ENCODE measurements at places on chromosomes 12 and 14.

- no peak for DNase-seq
Measured at GRCh38 chr12:109714141-109714912, 702 bp downstream of the FAM222A start.

DNA sequence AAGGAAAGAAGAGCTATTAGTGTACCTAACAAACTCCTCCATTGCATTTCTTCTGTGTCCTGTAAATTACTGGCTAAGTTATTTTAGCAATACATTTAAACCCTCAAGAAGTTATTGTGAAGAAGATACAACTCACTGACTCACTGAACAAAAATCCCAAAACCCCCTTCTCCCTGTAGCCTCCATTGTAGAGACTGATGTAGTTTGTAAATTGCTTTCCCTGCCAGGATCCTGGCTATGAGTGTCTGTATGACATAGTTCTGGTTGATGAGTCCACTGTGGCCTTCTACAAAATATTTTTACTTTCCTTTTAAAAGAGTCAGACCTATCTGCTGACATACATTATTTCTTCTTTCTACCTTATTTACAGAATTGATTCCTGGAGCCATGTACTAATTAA, 155.6 kb downstream of the SLC6A15 start:
- no peak for DNase-seq

- DNase-seq: no peak
Measured at GRCh38 chr14:39320318-39320717, 86.6 kb downstream of the MIA2 start.

GRCh38 chr14:45251912-45252311, 1.1 kb downstream of the MIS18BP1 start:
- no peak for DNase-seq

- no peak for DNase-seq
Measured at GRCh38 chr14:100429537-100429936, 106.4 kb downstream of the SLC25A47 start.

GRCh38 chr12:120764816-120765215, 39.2 kb downstream of the ACADS start:
- no peak for DNase-seq

- DNase-seq: no peak
Measured at GRCh38 chr12:68580911-68581310, 29.8 kb upstream of the RAP1B start.

DNA sequence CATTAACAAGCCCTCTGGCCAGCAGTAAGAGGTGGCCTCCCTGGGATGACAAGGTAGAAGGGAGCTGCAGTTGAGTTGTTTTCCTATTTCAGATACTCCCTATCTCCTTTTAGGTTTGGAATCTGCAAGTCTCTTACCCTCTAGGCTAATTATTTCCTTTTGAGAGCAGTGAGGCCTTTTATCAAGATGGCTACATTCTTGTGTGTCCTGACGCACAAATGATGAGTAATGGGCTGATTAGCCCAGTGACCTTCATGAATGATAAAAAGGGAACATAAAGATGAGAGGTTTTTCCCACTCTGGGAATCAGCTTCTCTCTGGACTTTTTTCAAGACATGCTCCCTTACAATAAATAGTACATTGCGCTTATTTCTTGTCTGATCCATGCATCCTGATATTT, 22.9 kb downstream of the DYRK2 start:
- no peak for DNase-seq

DNA sequence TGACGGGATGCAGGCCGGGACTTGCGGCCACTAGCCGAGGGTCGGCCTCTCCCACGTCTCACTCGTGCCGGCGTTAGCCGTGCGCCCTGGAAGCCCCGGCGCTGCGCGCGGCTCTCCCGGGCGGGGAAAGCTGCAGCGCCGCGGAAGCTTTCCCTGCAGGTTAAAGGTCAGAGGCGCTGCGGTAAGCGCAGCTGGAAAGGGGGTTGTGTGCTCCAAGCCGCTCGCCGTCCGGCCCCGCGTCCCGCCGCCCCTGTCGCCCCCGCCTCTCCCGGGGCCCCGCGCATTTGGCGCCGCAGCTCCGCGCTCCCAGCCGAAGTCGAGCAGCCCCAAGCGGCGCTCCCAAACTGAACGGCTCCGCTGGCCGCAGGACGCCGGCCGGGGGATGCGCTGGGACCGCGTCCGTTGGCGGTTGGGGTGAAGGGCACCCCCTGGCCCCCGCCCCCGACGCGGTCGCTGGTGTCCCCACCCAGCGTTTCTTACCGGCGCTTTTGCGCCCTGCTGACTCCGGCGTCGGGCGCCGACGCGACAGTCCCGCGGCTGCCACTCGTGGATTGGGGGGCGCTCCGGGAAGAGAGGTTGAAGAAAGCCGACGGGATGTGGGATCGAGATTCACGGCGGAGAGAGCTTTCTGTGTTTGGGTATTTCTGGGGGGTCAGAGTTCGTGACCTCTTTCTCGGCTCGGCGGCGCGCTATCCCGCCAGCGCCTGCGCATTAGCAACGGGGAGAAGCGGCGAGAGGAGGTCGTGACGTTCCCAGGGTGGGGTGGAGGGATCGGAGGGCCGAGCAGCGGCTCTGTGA, at the start of gene NR2C1:
Gene NR2C1 (minus strand): TSS at position 719 of the 798 bp plus-strand sequence. CDS start 6,234 bp downstream, outside the sequence.
- peak; percentile 76 for DNase-seq

DNA sequence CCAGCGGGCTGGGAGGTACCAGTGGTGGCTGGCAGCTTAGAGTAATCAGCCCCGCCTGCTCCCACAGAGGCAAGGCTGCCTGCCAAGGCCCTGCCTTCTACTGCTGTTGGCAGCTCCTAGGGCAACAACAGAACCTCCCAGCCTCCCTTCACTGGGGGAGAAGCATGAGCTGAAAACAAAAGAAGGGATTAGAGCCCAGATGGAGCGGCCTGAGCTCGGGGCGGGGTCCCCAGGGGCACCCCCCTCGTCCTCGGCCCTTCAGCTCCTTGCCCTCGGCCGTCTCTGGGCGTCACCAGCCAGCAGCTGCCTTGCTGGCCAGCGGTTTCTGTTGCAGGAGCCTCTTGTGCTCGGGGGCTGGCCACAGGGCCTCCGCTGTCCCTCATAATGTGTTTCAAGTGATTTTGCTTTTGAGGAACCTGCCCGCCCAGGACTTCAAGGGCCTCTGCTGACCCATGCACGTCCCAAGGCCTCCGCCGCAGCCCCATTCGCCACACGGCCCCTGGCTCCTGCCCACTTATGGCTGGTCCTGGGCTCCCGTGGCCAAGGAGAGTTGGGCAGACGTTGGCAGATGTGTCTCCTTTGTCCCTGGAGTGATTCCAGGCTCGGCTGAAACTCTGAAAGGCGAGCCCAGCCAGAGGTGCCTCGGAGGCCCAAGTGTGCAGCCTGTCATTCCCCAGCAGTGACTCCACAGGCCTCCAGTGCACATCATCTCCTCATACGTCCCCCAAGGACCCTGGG, 49.7 kb downstream of the PSMA6 start:
- DNase-seq: peak; percentile 94

GRCh38 chr14:63761351-63762117, 33.7 kb upstream of the SGPP1 start:
- DNase-seq: no peak

DNA sequence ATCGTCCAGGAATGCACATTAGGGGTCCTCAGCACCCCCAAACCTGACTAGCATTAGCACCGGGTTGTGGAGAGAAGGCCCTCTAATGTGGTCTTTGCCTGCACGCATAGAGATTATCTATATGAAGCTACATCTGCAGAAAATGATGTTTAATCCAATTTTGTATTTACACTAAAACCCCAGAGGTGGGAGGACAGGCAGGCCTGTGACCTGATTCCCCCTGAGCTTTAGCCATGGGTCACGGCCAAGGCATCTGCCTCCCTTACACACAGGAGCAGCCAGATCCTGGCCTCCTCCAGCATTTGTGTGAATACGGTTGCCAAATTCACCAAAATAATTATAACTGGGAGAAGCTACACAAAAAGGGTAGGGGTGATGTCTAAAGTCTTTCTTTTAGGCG, 7.0 kb downstream of the APOLD1 start:
- DNase-seq: no peak

GRCh38 chr12:131988054-131988796, 38.5 kb downstream of the EP400 start:
- DNase-seq: no peak

- no peak for DNase-seq
Measured at GRCh38 chr14:76424359-76424758, 48.4 kb downstream of the ESRRB start.

DNA sequence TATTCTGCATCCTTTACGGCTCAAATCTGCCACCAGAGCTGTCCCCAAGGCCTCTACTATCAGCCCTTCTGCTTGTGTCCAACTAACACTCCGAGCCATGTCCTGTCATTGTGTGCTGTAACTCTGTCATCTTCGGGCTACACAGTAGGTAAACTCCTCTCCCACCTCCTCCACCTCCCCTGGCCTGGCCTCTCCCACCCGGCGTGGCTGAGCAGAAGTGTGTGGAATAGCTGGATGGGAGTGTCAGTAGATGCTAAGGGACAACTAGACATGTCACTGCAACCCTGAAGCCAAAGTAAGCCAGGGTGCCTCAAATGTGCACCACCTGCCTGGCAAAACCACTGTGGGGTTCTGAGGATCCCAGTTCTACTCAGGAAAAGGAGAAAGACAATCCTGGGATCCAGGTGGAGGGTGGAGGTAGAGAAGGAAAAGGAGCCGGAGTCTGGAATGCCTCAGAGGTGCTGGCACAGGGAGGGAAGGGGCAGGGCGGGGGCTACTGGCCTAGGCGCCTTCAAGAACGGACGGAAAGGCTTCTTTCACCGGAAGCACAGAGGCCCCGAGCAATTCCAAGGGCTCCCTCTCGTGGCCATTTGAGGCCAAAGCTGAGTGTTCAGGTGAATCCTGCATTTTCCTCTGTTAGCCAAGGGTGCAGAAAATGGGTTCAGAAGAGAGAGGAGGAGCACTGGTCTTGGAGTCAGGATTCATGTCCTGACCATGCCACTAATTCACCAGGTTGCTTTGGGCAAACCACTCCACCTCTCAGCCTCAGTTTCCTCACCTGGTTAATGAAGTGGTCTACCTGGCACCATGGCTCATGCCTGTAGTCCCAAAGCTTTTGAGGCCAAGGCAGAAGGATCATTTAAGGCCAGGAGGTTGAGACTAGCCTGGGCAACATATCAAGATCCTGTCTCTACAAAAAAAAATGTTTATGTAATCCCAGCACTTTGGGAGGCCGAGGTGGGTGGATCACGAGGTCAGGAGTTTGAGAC, 20.5 kb upstream of the FAM181A start:
- DNase-seq: no peak

GRCh38 chr14:102796661-102797190, 19.5 kb downstream of the TRAF3 start:
- no peak for DNase-seq

DNA sequence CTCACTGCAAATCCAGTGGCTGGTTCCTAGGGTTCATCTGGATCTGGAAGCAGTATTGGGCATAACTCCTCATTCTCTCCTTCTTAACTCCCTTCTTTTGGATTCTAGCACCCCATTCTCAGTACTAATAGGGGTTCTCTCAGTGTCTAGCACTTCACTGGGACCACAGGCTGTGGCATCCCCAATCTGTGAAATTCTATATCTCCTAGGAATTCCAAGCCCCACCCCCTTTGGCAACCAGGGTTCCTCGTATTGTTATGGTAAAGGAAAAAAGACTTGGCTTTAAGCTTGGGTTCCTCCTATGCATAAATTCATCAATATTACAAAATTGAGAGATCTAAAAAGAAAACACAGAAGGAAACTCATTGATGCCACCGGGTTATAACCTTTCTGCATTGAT, 45.0 kb upstream of the FBXO21 start:
- no peak for DNase-seq

GRCh38 chr14:50452296-50452695, 55.6 kb upstream of the CDKL1 start:
- no peak for DNase-seq

GRCh38 chr12:132837693-132838409, 9.2 kb upstream of the GOLGA3 start:
- DNase-seq: no peak

- no peak for DNase-seq
Measured at GRCh38 chr12:6961278-6961694, 9.2 kb downstream of the PHB2 start.

DNA sequence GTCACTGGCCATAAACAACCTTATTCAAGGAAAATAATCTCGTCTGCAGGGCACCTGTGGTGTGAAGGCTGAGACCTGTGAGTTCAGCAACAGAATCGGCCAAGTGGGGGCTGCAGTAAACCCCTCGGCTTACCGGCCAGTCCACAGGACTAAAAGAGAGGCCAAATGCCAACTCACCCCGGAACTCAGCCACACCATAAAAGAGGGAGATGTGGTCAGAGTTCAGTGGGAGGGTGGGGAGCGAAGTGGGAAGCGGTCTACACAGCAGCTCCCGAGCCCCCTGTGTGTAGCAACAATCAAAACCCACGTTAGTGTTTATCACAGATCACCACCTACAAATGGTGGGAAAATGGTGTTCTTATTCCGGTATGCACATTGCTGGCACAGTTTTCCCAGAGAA, 153.0 kb downstream of the PIWIL1 start:
- no peak for DNase-seq

- DNase-seq: no peak
Measured at GRCh38 chr12:28535216-28535615, 345.0 kb downstream of the CCDC91 start.

DNA sequence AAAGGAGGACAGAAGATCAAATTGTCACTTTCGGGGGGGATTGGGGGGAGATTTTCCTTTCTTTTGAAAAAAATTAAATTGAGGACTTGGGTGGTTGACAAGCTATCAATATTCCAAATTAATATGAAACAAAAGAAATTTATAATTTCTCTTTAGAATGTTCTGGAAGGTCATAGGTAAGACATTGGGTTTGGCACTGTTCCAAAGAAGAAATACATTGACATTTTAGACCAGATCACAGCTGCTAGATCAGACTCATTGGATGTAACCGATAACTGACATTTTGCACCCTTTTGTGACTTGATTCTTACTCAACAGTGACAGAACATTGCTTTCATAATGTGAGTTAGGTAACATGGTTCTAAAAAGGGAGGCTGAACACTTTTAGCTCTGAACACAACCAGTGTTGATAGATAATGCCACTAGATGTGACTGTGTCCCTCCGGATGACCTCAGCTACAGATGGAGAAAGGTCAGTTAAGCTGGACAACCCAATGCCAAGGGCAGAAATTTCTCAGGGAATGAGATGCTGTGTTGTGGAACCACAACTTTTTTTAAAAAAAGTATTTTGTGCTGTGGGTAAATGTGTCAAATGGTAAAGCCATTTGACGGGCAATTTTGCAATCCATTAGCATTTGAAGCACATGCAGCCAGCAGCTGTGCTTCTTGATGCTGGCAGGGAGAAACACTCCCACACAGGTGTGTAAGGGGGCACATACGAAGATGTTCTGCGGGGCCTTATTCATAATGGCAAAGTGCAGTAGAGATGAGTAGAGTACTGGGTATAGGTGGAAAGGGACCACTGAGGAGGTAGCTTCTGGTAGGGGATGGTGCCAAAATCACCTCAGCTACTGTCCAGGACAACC, 62.9 kb downstream of the RFX4 start:
- no peak for DNase-seq

All from hypothalamus (tissue), 51 donors.